ENCODE measurements at places on chromosomes 7 and 10.
A peak's percentile ranks its signal among the peaks of the same experiment; 100 is the strongest.

DNA sequence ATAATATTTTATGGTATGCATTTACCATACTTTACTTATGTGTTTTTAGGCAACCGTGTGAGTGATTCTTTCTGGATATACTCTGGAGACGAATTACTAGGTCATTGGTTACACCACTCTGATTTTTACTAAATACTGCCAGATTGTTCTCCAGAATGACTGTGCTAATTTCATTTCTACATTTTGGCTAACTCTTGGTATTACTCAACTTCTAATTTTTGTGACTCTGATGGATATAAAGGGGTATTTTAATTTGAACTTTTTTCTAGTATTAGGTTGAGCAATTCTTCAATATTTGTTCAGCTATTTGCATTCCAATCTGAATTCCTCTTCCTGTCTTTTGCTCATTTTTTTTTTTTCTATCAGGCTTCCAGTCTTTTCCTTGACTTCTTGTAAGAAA lies 223.6 kb downstream of the MDFIC start:
- H3K4me1 ChIP-seq: no peaks in the 10 kb centered on the region
- H3K27ac ChIP-seq: no peak overlapping the region
- H3K36me3 ChIP-seq: no peaks in the 10 kb centered on the region
- no peak overlapping the region for H3K4me3 ChIP-seq
- DNase-seq: no peak

- H3K4me3 ChIP-seq: no peak overlapping the region
- no peaks in the 10 kb centered on the region for H3K36me3 ChIP-seq
- H3K27ac ChIP-seq: no peak overlapping the region
- H3K27me3 ChIP-seq: no peaks in the 10 kb centered on the region
- DNase-seq: no peak
Measured at GRCh38 chr10:26303366-26303765, 86.8 kb downstream of the GAD2 start.

- no peak overlapping the region for H3K4me3 ChIP-seq
- H3K4me1 ChIP-seq: peaks cover 31% of the 10 kb centered on the region
- no peaks in the 10 kb centered on the region for H3K27me3 ChIP-seq
- peaks cover 21% of the 10 kb centered on the region for H3K36me3 ChIP-seq
- DNase-seq: no peak
- H3K27ac ChIP-seq: no peak overlapping the region
Measured at GRCh38 chr10:6097063-6097462, 8.2 kb downstream of the RBM17 start.

- peaks cover 58% of the 10 kb centered on the region for H3K4me1 ChIP-seq
- H3K4me3 ChIP-seq: peak overlapping the region; percentile 90
- no peak for DNase-seq
- H3K36me3 ChIP-seq: peaks cover 51% of the 10 kb centered on the region
- H3K27me3 ChIP-seq: no peaks in the 10 kb centered on the region
Measured at GRCh38 chr10:102650655-102651454, 6.6 kb downstream of the TRIM8 start.
